ENCODE measurements at places on chromosomes 7 and 10. TPM values are rescaled to one million over a fixed set of nuclear protein-coding genes. Genes with fewer than 3 reads are reported as not detected.

- no peaks in the 10 kb centered on the region for H3K27me3 ChIP-seq
- H3K27ac ChIP-seq = peak overlapping the region; percentile 90
- peak overlapping the region; percentile 73 for H3K4me3 ChIP-seq
- DNase-seq = no peak
- H3K4me1 ChIP-seq = peaks cover 78% of the 10 kb centered on the region
Measured at GRCh38 chr10:22657024-22657423, 57.4 kb downstream of the PIP4K2A start.

DNA sequence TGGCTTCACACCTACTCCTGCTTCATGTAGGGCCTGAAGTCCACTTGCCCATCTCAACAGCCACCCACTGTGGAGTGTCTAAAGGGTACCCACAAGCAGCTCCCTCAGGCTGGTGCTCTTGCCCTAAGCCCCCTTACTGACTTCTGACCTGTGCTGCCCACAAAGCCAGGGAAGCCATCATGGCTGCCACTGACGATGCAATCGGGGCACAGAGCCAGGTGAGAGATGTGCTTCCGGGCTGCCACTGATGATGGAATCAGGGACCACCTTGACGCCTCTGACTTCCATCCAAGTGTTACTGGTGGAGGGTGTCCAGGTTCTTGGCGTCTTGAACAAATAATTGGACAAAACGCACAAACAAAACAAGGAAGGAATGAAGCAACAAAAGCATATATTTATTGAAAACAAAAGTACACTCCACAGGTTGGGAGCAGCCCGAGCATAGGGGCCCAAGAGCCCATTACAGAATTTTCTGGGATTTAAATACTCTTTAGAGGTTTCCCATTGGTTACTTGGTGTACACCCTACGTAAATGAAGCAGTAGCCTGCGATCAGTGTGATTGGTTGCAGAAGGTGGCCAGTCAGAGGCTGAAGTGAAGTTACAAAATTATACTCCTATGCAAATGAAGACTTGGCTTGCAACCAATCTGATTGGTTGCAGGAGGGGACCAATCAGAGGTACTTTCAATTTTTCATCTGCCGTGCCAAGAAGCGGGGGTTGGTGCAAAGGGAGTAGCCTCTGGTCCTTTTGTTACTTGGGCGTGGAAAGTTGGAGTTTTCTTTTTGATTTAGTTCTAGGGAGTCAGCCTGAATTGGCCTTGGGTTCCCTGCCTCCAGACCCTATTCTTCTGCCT, 4.5 kb downstream of the CPA2 start:
- H3K27ac ChIP-seq = no peak overlapping the region
- no peak for DNase-seq
- H3K36me3 ChIP-seq = no peaks in the 10 kb centered on the region
- H3K27me3 ChIP-seq = peaks cover 8% of the 10 kb centered on the region
- H3K4me1 ChIP-seq = peaks cover 2% of the 10 kb centered on the region

- H3K27me3 ChIP-seq = peaks cover 1% of the 10 kb centered on the region
- no peaks in the 10 kb centered on the region for H3K4me1 ChIP-seq
- H3K27ac ChIP-seq = no peak overlapping the region
- H3K4me3 ChIP-seq = no peak overlapping the region
- no peak for DNase-seq
Measured at GRCh38 chr7:47327698-47328391, 254.1 kb downstream of the TNS3 start.

Gene CREB5
- total RNA-seq = not detected

Gene TAS2R41
- not detected for total RNA-seq

Measured in activated naive CD8-positive, alpha-beta T cell treated with anti-CD3 and anti-CD28 coated beads, Interleukin-2, amount 10 ng/mL, durations not matched to agents 7 days and 5 days (primary cell).